ENCODE measurements at places on chromosomes 3 and 15.

- no peak for DNase-seq
Observed at GRCh38 chr3:67937498-67938118, 283.2 kb upstream of the SUCLG2 start.

DNA sequence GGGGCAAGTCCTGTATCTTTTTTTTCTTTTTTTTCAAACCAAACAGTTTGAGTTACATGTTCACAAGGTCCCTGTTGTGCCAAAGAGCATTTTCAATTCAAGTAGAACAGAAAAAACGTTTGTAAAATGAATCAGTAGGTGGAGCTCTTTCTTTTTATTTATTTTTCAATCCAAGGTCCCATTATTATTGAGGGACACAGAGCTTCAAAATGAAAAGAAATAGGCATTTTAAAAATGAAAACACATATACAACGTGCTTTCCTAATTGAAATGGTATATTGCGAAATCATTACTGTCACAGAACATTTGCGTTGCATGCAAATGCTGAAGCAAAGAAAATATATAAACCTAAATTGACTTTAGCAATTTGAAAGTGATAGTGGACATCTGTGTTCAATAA is 711.0 kb downstream of the MECOM start:
- DNase-seq = no peak

- no peak for DNase-seq
Observed at GRCh38 chr3:17025594-17026139, 140.9 kb downstream of the PLCL2 start.

DNA sequence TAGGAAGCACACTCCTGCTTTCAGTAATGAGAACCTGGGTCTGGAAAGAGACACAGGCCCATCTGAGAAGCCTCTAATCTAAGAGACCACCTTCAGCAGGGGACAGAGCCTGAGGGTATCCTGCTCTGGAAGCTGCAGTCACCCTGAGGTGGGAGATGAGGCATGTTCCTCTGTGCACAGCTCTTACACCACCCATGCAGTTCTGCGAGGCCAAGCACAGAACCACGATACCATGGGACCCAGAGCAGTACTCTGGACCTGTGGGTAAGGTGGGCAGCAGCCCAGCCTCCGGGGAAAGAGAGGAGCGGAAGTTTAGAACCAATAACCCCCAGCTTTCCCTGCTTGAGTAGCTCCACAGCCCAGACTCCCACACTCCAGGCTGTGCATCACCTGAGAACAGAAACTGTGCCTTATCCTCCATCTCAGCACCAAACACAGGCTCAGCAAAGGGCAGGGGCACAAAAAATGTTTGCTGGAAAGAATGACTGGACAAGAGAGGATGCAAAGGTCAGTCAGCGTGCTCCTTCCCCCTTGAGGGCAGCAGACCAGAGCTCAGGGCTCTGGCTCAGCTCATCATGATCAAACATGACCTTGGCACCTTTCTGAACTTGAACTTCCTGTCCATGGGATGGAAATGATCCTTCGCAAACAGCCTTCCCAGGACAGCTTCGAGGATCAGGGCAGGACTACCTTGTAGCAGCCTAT is 43.1 kb downstream of the RBPMS2 start:
- DNase-seq = no peak

- no peak for DNase-seq
Observed at GRCh38 chr15:68489421-68489820, 57.5 kb upstream of the ITGA11 start.

DNA sequence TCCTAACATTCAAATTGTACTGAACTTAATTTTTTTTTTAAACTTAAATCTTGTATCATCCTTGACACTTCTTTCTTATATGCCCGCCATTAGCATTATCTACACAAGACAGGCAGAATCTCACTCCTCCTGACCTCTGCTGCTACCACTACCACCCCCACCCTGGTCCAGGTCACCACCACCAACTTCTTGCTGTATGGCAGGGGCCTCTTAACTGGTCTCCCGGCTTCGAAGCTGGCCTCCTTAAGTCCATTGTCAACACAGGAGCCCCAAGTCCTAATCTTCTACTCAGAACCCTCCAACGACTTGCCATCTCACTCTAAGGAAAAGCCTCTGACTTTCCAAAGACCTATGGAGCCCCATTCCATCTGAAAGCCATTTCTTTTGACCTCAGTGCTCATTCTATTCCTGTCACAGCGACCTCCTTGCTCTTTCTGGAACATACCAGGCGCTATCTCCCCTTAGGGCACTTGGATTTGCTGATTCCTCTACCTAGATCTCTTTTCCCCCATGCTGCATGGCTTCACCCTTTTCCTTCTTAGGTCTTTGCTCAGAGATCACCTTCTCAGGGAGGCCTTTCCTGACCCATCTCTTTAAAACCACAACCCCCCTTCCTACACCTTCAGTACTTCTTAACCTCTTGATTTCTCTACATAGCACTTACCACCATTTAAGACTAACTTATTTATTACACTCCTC is 2.6 kb downstream of the PRC1 start:
- DNase-seq = no peak

GRCh38 chr3:123732447-123732846 is 147.6 kb upstream of the HACD2 start:
- DNase-seq = no peak

GRCh38 chr3:108516881-108517280 is 6.5 kb upstream of the MYH15 start:
- no peak for DNase-seq

GRCh38 chr3:161177991-161178390 is 43.1 kb upstream of the NMD3 start:
- no peak for DNase-seq

GRCh38 chr3:162348912-162349311 is 852.3 kb downstream of the OTOL1 start:
- DNase-seq = no peak

All from NCI-H2171 treated with DMSO at 0.1 percent for 48 hours (cell line).